NCI-H1105 (cell line): ENCODE measurements at places on chromosomes 12 and 14.

GRCh38 chr12:18368594-18368993 is 107.3 kb downstream of the PIK3C2G start:
- no peak for DNase-seq

DNA sequence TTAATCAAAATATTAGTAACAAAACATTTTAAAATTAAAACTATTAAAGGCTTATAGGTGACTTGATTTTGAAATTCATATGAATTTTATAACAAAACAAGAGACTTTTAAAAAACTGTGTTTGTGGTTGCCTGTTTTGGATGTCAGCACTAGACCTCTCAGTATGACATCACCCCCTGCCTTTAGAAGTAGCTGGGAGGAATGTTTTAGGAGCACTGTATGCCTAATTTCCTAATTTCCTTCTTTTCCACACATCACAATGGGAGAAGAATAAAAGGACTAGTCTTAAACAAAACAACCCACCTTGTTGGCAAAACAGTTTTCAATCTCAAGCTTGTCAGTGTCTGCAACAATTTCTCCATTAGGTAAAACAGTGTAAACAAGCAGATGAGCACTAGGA is 48.1 kb upstream of the PZP start:
- DNase-seq: no peak

- peak; percentile 90 for DNase-seq
These were observed 285.8 kb upstream of the G2E3 start for GRCh38 chr14:30272848-30273832.

DNA sequence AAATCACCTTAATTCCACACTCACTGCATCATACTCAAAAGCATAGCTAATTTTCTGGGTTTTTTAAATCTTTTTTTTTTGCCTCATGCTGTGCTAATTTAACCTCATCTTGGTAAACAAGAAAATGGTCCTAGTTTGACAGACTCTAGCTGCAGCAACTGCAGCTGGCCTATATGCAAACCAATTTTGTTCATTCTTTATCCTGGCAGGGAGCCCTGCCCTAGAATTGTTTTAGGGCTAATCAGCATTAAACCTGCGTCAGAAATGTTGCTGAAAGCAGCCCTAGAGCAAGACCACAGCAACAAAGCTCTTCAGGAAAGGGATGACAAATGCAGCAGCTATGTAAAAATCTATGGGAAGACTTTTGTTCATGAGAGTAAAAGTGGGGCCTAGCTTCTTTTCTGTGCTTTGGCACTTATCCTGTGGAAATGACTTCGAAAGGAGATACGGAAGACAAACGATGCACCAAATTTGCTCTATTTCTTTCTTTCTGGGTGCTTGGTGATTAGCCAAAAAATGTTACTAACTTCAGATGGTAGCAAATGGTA is 72.2 kb downstream of the DENND5B start:
- DNase-seq: peak; percentile 65
